ENCODE measurements at places on chromosomes 1 and 21. TPM values are rescaled to one million over a fixed set of nuclear protein-coding genes. Genes with fewer than 3 reads are reported as not detected.
A peak's percentile ranks its signal among the peaks of the same experiment; 100 is the strongest.

- no peak for DNase-seq
Observed at GRCh38 chr1:36081926-36082485, 1.9 kb upstream of the TEKT2 start.

DNA sequence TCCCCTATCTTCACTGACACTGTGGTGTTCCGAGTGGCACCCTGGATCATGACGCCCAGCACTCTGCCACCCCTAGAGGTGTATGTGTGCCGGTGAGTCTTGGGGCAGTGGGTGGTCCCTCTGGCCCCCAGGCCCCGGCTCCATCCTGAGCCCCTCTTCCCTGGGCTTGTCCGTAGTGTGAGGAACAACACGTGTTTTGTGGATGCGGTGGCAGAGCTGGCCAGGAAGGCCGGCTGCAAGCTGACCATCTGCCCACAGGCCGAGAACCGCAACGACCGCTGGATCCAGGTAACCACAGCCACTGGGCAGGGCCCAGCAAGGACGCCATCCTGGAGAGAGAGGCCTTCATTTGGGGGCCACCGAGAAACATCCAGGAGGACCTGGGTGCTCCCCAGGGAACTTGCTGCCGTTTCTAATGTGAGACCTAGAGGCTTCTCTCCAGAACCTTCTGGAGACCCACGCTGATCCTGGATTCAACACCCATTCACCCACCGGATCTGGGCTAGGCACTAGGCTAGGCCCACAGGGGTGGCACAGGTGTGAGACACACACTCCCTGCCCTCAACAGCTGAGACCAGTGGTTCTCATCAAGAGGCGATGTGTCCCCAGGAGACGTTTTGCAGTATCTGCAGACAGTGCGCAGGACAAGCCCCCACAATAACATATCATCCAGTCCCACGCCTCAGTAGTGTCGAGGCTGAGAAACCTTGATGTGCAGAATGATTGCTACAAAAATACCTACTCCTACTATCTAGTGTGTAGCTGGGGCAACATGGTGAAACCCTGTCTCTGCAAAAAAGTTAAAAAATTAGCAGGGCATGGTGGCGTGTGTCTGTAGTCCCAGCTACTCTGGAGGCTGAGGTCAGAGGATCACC, 22.2 kb downstream of the PADI3 start:
- no peak for DNase-seq

DNA sequence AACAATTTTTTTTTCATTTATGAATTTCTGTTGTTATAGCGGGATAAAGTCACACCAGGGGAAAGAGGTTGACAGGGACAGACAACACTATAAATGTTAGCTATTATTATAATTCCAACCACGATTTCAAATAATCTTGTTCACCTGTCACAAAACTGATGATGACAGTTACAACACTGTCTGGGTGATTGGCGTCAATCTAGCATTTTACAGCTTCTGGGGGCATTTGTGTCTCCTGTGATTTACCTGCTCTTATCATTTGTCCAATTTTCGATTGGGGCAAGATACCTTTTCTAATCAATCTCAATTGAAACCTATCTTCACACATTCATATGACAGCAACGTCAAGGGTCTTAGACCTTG, 44.6 kb upstream of the LYST start:
- no peak for DNase-seq

GRCh38 chr1:174797398-174797797, 202.3 kb upstream of the CACYBP start:
- DNase-seq, result no peak

DNA sequence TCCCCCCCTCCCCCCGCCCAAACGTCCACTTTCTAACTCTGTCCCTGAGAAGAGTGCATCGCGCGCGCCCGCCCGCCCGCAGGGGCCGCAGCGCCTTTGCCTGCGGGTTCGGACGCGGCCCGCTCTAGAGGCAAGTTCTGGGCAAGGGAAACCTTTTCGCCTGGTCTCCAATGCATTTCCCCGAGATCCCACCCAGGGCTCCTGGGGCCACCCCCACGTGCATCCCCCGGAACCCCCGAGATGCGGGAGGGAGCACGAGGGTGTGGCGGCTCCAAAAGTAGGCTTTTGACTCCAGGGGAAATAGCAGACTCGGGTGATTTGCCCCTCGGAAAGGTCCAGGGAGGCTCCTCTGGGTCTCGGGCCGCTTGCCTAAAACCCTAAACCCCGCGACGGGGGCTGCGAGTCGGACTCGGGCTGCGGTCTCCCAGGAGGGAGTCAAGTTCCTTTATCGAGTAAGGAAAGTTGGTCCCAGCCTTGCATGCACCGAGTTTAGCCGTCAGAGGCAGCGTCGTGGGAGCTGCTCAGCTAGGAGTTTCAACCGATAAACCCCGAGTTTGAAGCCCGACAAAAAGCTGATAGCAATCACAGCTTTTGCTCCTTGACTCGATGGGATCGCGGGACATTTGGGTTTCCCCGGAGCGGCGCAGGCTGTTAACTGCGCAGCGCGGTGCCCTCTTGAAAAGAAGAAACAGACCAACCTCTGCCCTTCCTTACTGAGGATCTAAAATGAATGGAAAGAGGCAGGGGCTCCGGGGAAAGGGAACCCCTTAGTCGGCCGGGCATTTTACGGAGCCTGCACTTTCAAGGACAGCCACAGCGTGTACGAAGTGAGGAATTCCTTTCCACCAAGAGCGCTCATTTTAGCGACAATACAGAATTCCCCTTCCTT, 158.1 kb downstream of the RUNX1 start:
- peak; percentile 55 for DNase-seq

Gene HORMAD1
- 0.43 TPM for polyA plus RNA-seq

Gene UBL4B
- not detected for polyA plus RNA-seq

All from B cell (primary cell).